HCEC 1CT (cell line): ENCODE measurements at places on chromosomes 6 and 20.

DNA sequence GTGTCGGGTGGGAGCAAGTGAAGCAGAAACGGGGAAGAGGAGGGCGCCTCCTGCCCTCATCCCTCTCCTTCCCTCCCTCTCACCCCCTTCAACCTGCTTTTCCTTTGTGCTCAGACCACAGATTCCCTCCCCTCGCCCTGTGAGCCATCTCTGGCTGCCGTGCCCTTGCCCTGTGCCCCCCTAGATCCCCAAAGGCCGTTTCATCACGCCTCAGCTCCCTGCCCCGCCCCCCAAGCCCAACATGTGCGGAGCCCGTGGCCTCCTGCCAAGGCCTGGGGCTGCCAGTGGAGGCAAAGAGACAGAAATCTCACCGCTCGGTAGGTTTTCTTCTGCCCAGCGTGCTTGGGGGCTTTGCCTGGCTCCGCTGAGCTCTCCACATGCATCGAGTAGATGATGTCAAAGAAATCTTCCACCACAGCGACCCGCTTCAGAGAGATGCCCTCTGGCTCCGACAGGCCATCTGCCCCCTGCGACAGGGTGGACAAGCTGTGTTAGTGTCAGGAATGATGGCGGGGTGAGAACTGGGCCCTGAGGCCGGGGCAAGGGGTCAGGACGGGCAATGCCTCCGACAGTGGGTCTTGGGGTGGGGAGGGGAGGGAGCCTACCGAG is 57.6 kb downstream of the NOL4L start:
- no peak for DNase-seq

- DNase-seq = no peak
Observed at GRCh38 chr6:15936503-15936902, 192.4 kb upstream of the MYLIP start.

GRCh38 chr20:63754008-63754407 is 14.4 kb downstream of the SLC2A4RG start:
- no peak for DNase-seq

DNA sequence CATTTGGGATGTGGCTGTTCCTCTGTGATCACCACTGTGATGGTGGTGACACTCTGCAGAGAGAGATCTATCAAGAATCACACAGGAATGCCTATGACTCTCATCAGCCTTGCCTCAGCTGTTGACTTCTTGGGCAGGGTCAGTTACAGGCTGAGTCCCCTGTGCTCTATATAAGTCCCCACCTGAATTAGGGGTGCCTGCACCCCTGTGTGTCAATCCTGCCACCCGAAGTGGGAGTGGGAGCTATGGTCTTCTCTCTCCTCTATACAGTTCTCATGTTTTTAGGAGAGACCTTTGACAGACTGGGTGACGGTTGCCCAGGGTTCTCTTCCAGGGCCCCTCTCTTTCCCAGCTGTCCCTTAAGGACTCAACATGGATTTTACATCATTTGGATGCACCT is 173.8 kb downstream of the ZDHHC14 start:
- no peak for DNase-seq

GRCh38 chr20:49785852-49786175 is 26.8 kb upstream of the SLC9A8 start:
- DNase-seq = no peak

DNA sequence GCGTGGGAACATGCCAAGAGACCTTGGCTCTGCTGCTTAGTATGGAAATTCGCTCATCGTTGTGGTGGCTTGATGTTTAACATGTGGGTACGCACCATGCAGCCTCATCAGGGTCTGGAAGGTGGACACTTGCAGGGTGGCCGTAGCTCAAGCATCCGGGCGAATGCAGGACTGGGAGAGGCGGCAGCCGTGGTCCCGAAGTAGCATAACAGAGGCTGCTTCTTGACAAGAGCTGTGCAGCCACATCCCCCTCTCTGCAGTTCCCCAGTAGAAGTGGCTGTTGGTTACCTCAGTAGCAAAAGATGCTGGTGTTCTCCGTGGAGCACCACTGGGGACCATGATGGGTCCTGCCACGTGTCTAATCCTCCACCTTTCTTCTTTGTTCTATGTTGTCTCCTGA is 195.0 kb downstream of the THBS2 start:
- DNase-seq = no peak
